ENCODE measurements at places on chromosomes 16 and 17. TPM values are rescaled to one million over a fixed set of nuclear protein-coding genes. Genes with fewer than 3 reads are reported as not detected.

OR4D1 gene
- total RNA-seq = not detected

TBC1D3G gene
- total RNA-seq = not detected

KRTAP3-1 gene
- total RNA-seq = not detected

CSH1 gene
- not detected for total RNA-seq

TRIM72 gene
- total RNA-seq = 0.04 TPM

LIMD2 gene
- 2.8 TPM for total RNA-seq

C17orf113 gene
- 0.48 TPM for total RNA-seq

ZSCAN32 gene
- total RNA-seq = 5.8 TPM

CHST4 gene
- total RNA-seq = 0.16 TPM

CLEC3A gene
- total RNA-seq = not detected

CACNA1H gene
- total RNA-seq = 1.1 TPM

OTOA gene
- total RNA-seq = 0.04 TPM

TRPV3 gene
- 1.3 TPM for total RNA-seq

LRRC46 gene
- 0.28 TPM for total RNA-seq

TMEM98 gene
- total RNA-seq = 7.3 TPM

GCGR gene
- 0.08 TPM for total RNA-seq

KIF2B gene
- not detected for total RNA-seq

KRT23 gene
- total RNA-seq = 3.1 TPM

RNF43 gene
- 7.4 TPM for total RNA-seq

CTRB1 gene
- total RNA-seq = 0.44 TPM

GAS7 gene
- 17.3 TPM for total RNA-seq

TOP2A gene
- 56.1 TPM for total RNA-seq

KLHL10 gene
- 0.32 TPM for total RNA-seq

CCL13 gene
- 0.24 TPM for total RNA-seq

CBFA2T3 gene
- total RNA-seq = 1.1 TPM

CRYBA1 gene
- total RNA-seq = not detected

Data from esophagus mucosa (tissue), 1 donor.